ENCODE measurements at places on chromosomes 12 and 14. TPM values are rescaled to one million over a fixed set of nuclear protein-coding genes. Genes with fewer than 3 reads are reported as not detected.

Gene CACNA2D4
- 5.0 TPM for total RNA-seq

Gene TAPBPL
- 10.3 TPM for total RNA-seq

Gene STAT6
- total RNA-seq: 67.4 TPM

Gene HOXC5
- 1.8 TPM for total RNA-seq

Gene NTF3
- total RNA-seq: 9.4 TPM

- no peak for DNase-seq
Observed at GRCh38 chr12:46917821-46918220, 92.0 kb upstream of the SLC38A4 start.

GRCh38 chr14:41457393-41457792, 149.3 kb upstream of the LRFN5 start:
- DNase-seq: no peak

DNA sequence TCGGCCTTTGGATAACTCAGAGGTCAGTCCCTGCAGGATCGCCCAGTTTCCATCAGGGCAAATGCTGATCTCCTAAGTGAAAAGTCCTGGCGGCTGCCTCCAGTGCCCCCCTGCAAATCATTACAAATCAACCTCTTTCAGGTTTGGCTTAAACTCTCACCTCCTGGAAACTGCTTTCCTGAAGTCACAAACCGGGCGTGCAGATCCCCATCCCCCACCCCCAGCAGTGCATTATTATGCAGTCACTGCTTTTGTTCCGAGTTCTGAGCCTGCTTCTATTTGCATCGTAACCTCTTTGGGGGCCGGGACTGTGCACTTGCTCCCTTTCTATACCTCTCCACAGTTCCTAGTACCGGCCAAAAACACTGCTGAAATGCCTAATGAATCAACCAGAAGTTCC, at the start of gene USP44:
USP44 (minus strand) TSS at position 172 of the 400 bp plus-strand sequence. CDS start 17,220 bp downstream, outside the sequence.
- no peak for DNase-seq

GRCh38 chr12:107396991-107397390, 288.6 kb upstream of the PWP1 start:
- no peak for DNase-seq

DNA sequence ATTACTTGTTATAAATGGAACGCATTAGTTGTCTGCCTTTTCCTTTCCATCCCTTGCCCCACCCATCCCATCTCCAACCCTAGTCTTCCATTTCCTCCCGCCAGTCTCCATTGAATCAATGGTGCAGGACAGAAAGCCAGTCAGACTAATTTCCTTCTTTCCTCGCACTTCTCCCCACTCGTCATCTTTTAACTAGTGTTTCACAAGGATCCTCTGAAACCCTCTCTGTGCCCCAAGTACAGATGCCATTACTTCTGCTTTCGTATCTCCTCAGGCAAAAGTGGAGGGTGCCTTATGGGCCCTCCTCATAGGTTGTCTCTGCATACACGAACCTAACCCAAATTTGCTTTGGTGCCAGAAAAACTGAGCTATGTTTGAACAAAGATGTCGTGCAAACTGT, 4.2 kb downstream of the DAZAP2 start:
- DNase-seq: no peak

DNA sequence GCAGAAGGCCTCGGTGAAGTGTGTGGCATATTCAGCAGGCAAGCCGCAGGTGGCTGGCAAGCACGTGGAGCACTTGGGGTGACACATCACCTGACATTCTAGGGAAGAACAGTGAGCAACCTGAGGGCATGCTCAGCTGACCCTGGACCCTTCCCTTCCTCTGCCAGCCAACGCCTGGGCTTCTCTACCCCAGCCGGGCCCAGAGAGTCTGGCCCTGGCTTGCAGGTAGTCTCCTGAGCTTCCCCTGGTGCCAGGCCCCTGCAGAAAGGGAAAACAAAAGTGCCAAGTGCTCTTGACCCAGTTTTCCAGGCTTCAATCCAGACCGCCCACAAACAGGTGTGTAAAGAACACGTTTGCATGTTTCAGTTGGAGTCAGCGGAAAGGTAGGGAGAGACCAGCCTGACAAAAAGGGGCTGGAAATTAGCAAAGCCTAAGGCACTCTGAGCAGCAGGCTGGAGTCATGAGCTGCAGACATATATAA, 45.7 kb downstream of the PRKAB1 start:
- DNase-seq: no peak

- no peak for DNase-seq
Observed at GRCh38 chr14:58947814-58948445, 240.5 kb upstream of the DAAM1 start.
